ENCODE measurements at places on chromosomes 3 and 15.

DNA sequence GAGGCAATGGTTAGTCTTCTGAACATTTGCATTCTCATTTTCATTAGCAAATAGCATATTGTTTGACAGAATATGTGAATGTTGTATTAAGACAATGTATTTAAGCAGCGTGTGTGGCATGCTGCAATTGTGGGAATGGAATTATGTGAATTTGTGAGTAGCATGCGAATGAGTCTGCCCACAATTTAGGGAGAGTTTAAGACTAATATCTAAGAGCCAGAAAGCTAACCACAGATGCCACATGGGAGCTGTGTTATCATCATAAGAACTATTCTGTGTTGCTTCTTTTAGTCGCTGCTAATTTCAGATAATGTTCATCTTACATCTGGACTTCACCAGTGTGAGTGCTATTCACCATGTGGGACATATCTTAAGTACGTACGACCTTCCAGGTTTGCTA lies 494.5 kb downstream of the RBMS3 start:
- no peak for DNase-seq

GRCh38 chr3:22364851-22365250 lies 613.8 kb upstream of the ZNF385D start:
- DNase-seq, result no peak

DNA sequence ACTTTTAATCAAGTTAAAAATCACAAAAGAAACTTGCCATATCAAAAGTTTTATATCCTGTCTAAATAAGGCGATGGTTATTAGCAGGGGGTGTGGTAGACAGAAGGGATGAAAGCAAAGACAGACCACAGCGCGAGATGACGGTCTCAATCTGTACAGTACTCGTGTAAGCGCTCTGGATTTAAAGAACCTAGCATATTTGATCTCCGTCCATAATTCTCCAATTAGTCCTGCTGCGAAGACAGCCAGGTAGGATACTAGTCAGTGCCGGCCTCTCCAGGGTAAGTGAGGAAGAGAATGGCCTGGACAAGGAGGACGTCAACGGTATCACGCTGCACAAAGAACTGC lies 701 bp downstream of the SGO1 start:
- DNase-seq, result peak; percentile 39

GRCh38 chr15:52180196-52180835 lies 10.9 kb downstream of the GNB5 start:
- no peak for DNase-seq

- no peak for DNase-seq
Measured at GRCh38 chr3:99953596-99953995, 135.9 kb downstream of the CMSS1 start.

GRCh38 chr3:3085782-3086181 lies 24.4 kb downstream of the IL5RA start:
- DNase-seq, result no peak

DNA sequence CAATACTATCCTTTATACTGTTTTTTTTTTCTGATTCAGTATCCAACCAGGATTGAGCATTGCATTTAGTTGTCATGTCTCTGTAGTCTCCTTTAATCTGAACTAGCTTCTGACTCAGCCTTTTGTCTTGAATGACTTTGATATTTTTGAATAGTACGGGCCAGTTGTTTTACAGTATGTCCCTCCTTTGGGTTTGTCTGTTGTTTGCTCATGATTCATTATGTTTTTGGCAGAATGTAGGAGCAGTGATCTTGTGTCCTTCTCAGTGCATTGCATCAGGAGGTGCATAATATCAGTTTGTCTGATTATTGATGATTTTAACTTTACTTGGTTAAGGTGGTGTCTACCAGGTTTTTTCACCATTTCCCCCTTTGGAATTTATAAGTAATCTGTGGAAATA lies 20.5 kb downstream of the EXOG start:
- no peak for DNase-seq

- no peak for DNase-seq
Measured at GRCh38 chr15:74920456-74920855, 13.8 kb upstream of the FAM219B start.

DNA sequence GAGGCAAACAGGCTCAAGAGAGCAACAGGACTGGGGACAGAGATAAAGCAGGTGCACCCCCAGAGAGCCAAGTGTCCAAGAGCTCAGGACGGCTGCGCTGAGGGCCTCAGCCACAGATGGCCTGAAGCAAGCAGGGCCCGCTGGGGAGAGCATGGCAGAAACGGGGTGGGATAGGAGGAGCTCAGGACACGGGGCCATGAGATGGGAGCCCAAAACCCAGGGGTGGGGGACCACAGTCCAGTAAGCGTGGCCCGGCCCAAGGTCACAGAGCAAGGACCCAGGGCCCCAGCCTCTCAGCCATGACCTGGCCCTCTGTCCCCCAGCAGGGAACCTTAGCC lies 9.5 kb downstream of the DUSP7 start:
- DNase-seq, result no peak

- no peak for DNase-seq
Measured at GRCh38 chr3:71041371-71041770, 542.2 kb downstream of the FOXP1 start.

- DNase-seq, result no peak
Measured at GRCh38 chr3:196883361-196883760, 15.6 kb downstream of the SENP5 start.

GRCh38 chr15:69810431-69811354 lies 287.0 kb downstream of the TLE3 start:
- DNase-seq, result no peak

GRCh38 chr15:90202929-90203328 lies 1.8 kb downstream of the SEMA4B start:
- DNase-seq, result no peak

DNA sequence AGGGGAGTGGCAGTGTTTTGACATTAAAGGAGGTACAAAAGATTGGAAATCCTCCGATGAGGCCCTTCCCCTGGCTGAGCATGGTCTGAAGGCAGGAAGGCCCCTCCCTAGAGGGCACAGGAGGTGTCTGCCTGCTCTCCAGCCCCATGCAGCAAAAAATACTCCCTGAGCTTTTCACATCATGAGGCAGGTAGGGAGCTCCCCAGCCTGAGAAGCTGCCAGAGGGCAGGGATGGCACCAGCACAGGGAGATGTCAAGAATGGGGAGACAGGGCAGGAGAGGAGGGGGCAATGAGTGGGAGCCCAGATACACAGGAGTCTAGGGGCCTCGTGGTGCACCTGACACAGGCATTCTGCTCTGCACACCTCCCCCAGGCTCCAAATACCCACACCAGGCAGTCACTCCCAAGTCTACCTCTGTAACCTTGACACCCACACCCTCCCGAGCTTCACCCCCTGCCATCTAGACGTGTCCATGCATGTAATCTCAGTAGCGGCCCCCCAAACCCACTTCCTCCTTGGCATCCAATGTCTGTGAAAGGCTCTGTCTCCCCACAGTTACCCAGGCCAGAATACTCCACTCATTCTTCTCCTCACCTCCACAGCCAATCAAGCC lies 22.9 kb downstream of the GRAMD2A start:
- no peak for DNase-seq

DNA sequence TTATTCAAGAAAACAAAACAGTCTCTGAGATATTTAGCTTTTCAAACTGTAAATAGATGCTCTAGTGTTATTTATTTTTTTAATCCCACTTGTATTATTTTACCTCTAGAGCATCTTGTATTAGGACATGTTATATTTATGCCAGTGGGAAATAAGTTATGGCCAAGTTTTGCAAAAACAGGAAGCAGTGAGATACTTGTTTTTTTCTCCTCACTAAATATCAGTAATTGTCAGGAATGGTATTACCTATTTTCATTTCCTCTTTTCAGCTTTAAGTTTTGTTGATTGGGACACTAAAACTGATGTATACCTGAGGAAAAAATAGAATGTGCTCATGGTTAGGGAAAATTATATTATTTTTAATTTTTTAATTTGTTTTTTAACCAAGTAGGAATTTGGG lies 8.6 kb upstream of the IL20RB start:
- no peak for DNase-seq

- DNase-seq, result no peak
Measured at GRCh38 chr15:64979252-64979710, 10.4 kb downstream of the SPG21 start.

DNA sequence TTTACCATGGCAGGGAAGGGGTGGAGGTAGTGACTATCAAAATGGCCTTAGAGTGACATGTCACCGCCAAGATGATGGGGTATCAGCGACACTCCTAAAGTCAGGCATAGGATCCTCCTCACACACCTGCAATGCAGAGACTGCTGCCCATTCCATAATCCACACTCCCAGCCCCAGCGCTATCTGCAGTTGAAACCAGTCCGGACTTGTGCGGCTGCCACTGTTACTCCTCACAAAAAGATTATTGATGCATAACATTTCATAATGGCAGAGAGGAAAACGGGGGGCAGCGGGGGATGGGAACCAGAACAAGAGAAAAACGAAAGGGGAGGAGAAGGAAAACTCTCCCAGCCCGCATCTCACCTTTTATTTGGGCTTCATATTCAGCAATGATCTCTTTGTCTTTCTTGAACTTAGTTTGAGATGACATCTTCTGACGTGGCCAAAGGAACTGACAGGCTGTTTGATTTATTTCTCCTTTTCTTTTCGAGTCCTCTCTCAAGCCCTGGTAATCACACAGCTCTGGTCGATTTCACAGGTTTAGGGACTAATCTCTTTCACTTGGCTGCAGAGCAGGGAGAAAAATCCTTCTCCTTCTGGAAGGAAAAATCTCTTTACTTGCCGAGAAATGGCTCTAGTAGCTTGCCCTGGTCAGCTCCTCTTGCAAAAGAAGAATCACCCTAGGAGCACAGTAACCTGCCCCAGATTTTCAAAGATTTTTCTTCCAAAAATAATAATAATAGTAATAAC lies 749 bp downstream of the SRGAP3 start:
- no peak for DNase-seq

- no peak for DNase-seq
Measured at GRCh38 chr3:125062904-125063618, 7.3 kb upstream of the HEG1 start.

- DNase-seq, result no peak
Measured at GRCh38 chr3:169118666-169119370, 544.7 kb downstream of the MECOM start.

DNA sequence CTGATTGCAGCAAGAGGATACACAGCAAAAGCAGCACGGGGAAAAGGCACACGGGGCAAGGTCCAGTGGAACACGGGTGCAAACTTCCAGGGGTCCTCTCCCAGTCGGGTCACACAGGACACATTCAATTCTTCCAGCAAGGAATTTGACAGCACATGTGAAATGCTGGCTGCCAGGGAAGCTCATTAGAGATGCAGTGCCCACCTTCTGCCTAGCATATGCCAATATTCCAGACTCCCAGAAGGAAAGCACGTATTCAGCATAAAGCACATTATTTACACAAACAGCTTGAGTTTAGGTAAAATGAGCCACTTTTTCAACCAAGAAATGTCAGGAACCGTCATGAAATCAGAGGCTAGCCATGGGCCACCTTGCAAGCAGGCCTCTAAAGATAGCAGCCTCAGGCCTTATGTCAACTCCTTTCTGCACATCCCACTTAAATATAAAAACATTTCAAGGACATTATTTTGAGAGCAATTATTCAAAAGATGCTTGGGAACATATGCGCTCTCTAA lies 19.3 kb downstream of the MYO5C start:
- DNase-seq, result no peak

DNA sequence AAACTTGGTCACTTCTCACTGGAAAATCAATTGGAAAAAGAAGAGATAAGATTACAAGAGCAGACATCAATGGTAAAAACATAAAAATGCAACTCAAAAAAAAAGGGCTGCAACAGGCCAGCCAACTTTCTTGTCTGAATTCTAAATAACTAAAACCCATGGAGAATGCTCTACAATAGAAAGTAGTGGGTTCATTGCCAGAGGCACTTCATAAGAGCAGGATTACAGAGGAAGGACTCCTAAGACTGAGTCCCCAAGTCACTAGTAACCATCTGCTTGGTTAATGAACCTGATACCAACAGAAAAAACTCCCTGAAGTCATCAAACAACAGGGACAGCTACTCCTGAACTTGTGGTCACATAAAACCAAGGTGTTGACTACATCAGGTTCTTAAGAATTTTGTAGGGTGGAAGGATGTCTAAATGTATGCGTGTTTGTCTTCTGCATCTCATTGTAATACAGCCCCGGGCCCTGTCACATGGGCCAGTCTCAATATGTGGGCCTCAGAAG lies 148.6 kb downstream of the IMPG2 start:
- DNase-seq, result no peak

DNA sequence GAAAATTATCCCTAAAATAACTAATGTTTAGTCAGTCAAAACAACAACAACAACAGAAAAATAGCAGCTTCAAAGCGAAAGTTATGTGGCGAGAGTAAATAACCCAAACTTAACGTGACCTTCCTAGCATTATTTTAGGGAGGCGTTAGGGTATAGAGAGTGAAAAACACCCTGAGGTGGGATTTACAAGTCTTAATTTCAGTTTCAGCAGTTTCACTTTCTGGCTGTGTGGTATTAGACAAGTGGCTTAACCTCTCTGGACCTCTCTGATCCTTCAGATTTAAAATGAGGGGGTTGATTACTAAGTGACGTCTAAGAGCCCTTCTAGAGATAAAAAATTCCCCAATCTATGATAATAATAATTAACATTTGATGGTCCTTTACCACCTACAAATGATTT lies 291.2 kb downstream of the ZBTB20 start:
- DNase-seq, result no peak

DNA sequence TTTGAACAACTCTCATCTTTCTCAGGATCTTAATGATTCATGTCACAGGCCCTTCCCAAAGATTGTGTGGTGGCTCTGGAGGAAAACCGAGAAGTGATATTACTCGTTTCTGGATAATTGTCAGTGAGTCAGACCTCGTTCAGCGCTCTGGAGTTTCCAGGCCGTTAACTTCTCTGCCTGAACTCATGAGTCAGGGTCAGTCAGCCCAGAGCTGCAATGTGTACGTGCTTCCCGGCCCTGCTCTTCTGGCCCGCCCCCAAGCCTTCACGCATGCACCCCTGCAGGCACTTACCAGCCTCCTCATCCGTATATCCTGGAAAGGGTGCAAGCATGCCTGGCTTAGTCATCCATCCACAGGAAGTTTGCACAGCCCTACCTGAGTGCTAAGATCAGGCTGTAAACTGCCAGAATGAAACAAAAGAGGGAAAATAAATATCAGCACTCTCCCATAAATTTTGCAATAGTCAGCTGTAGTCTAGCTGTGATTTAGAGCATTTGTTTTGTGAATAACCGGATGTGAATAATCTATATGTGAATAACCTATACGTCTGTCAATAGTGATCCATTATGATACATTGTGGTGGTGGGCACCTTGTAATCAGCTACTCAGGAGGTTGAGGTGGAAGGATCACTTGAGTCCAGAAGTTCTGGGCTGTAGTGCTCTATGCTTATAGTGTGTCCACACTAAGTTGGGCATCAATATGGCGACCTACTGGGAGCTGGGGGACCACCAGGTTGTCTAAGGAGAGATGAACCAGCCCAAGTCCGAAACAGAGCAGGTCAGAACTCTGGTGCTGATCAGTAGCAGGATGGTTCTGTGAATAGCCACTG lies 35.3 kb upstream of the SEMA4B start:
- no peak for DNase-seq

- DNase-seq, result no peak
Measured at GRCh38 chr3:112813016-112813415, 33.6 kb downstream of the CD200R1L start.
